LHCN-M2 (cell line): ENCODE measurements at places on chromosomes 7 and 10. TPM values are rescaled to one million over a fixed set of nuclear protein-coding genes. Genes with fewer than 3 reads are reported as not detected.
A peak's percentile ranks its signal among the peaks of the same experiment; 100 is the strongest.

The FBXL13 gene
- total RNA-seq: 0.63 and 2.4 TPM in 2 replicates

The GRM3 gene
- not detected in 2 replicates for total RNA-seq

The NEBL gene
- total RNA-seq: 0.11 and 0.13 TPM in 2 replicates

The PLAC9 gene
- not detected in 2 replicates for total RNA-seq

DNA sequence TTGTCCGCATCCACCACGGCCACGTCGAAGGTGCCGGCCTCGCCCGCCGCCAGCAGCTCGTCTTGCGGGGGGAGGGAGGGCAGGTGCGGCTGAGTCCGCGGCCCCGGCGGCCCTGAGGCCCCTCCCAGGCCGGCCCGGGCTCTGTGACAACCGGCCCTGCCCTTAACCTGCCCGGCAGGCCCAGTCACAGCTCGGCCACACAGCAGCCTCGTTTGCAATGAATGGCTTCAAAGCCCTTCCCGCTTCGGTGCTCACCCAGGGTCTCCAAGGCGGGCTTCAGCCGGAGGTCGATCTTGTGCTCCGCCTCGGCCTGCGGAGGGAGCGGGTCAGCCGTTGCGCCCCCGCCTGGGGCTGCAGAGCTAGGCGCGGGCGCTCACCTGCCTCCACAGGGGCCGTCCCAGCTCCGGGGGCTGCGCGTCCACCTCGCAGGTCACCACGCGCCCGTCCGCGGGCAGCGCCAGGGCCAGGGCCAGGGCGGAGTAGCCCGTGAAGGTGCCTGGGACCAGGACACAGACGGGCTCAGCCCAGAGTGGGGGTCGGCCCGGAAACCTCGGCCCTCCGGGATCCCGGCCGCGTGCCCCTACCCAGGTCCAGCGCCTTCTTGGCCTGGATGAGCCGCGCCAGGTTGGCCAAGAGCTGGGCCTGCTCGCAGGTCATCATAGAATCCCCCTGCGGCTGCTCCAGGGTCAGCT lies 928 bp downstream of the COMTD1 start:
- DNase-seq: no peak

DNA sequence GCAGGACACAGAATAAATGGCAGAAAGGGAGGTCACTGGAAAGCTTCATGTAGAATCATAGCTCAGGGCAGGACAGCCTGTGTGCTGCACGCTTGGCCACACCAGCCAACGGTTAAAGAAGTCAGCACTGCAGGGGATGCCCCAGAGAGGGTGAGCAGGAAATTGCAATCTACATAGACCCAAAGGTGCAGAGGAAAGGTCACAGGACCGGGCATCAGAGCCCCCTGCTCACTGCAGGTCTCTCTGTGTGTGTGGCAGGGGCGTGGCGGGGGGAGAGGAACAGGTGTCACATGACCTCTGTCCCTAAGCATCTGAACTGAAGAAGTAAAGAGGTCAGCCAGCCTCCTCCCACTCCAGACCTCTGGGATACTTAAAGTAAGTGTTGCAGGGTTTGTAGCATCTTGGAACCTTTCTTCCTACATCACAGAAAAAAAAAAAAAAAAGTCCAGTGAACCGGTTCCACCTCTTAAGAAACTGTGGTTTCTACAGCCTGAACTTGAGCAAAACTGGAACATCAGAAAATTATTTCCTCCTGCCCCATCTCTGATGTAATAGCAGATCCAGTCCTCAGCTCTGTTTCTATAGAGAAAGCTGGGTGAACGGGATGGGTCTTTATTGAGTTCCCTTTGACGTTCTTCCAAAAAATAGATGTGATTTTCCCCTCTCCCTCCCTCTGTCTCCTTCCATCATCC lies 64.3 kb downstream of the RGS10 start:
- DNase-seq: no peak

DNA sequence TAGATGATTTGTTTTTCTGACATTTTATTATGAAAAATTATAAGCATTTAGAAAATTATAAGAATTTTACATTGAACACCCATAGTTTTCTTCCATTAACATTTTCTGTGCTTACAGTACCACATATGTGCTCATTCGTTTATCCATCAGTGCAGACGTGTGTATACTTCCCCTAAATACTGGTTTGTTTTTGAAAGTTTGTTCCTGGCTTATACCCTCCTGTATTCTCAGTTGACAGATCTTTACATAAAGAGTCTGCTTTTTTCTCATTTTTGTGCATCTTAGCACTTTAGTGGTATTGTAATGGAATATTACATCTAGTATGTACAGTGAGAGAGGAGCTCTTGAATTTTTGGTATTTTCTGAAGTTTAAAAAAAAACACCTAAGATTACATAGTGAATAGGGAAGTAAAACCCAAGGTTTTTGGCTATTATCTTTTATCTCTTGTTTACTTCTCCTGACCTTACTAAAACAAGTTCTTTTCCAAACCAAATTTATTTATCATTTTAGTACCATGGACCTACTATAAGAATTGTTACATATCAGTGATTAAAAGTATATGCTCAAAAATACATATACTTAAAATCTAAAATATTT lies 8.1 kb downstream of the DLD start:
- no peak for DNase-seq

GRCh38 chr10:36373424-36374096 lies 731.5 kb upstream of the FZD8 start:
- DNase-seq: no peak

- DNase-seq: peak; percentile 16
Observed at GRCh38 chr10:18216482-18216881, 76.3 kb downstream of the CACNB2 start.
